Activated CD8-positive, alpha-beta memory T cell treated with anti-CD3 and anti-CD28 coated beads, Interleukin-2, amount 50 U/mL, for 48 hours (primary cell): ENCODE measurements at places on chromosomes 5 and 9.

GRCh38 chr5:15547261-15547839 lies 47.4 kb downstream of the FBXL7 start:
- no peak for DNase-seq

DNA sequence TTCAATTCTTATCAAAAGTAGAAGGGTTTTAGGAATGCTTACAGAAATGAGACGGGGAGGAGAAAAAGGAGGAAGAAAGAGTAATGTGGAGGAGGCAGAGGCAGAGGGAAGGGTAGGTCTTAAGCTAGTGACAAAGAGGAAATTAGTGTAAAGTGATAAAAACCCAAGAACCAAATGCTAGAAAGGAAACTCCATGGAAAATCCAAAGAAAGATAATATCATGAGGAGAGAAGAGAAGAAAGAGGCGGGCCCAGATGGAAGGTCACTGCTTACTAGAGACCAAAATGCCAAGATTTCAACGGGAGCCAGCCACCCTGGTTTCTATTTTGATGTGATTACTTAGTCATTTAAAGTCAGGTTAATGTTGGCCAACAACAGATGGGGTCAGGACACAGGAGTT lies 68.6 kb upstream of the IL12B start:
- no peak for DNase-seq

DNA sequence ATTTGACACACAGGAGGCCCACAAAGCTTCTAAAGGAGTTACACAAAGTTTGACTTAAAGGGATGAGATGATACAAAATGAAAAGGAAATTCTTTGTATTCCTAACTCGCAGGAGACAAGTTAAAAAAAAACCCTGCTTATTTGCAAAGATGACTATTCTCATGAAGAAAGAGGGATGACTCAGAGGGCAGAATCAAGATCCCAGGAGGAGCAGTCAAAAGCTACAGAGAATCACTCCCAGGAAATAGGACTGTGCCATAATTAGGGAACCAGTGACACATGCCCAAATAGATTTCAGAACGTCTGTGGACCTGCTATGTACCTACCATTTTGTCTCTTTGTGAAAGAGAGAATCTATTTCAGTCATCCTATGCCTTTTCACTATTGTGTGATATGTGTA lies 103.5 kb upstream of the ARRDC3 start:
- DNase-seq, result no peak

- no peak for DNase-seq
Observed at GRCh38 chr9:12802093-12802492, 27.3 kb downstream of the LURAP1L start.

GRCh38 chr9:37988041-37988440 lies 81.0 kb downstream of the SHB start:
- no peak for DNase-seq

DNA sequence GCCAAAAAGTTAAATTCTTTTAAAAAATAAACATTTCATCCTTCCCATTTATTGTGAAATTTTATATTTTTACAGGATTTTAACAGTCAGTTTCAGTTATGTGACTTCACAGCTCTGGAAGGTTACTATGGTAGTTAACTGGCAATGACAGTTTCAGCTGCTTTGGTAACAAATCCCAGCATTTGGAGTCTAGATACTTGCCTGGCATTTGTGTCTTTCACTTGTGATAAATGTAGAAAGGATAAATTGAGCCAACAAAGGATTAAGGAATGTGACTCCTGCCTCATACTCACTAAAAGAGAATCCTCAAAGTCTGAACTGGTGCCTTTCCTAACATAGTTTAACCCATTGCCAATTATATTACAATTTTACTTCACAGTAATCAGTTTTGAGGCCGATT lies 315.5 kb downstream of the FER start:
- DNase-seq, result no peak
